ENCODE measurements at places on chromosomes 13 and 19.

DNA sequence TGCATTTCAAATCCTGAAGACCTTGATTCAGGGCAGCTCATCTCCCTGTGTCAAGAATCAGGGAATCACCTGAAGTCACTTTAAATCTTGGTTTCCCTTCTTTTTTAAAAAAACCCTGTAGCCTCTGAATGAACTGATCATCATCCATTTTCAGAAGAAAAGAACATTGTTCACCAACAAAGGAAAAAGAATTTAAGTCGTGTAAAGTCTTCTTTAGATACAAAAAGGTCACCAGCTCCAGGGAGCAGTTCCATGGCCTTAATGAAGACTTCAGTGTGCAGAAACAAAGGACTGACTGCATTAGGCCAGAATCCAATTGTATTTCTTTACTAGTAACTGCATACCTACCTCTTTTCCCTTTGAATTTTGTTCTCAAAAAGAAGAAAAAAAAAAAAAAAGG, 245.0 kb downstream of the ABCC4 start:
- no peak for DNase-seq

DNA sequence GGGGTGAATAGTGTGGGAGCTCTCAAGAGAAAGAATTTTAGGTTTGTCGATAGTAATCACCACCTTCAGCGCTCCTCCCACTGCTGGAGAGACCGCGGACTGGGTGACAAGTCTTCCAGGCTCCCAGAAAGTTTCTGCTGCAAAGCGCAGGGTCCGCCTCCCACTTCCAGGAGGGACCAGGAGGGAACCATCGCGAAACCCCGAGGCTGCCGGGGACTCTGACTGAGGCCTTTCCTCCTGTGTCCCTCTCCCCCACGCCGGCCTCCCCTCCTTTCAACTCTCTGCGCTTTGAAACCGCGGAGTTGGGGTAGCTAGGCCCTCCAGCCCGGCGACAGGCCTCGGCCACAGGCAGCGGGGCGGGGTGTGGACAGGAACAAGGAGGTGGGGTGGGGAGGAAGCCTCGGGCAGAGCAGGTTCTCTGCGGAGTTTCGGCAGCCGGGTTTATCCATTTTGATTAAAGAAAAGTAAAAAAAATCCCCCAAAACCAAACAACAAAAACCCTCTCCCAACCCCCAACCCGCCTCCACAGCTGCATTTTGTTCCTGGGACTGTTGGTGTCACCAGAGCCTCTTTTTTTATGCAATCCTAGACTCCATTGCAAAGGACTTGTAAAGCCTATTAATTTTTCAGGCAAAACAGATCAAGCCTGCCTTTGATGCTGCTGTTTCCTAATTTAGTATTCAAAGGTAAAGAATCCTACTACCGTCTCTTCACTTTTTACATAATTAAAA, 157.2 kb downstream of the TM9SF2 start:
- peak; percentile 56 for DNase-seq

DNA sequence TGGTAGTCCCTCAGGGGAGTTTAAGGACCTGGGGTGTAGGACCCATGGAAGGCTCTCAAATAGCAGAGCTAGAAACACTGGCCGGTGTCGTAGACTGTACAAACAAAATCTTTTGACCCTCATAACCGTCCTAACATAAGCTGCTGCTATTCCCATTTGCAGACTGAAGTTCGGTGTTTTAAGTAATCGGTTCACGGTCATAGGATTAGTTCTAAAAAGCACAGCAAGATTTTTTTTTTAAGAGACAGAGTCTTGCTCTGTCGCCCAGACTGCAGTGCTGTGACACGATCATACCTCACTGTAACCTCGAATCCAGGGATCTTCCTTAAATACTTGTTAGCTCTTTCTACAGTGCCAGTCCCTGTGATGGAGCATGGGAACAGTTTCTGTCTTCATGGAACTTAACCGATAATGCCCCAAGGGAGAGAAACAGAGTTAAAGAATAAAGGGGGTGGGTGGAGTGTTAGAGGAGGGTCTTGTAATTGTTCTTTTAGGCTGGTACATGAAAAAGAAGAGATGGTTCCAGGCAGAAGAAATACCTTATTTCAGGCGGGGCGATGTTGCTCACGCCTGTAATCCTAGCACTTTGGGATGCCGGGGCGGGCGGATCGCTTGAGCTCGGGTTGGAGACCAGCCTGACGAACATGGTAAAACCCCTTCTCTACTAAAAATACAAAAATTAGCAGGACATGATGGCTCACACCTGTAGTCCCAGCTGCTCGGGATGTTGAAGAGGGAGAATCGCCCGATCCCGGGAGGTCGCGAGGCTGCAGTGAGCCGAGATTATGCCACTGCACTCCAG, 475 bp upstream of the ZC3H4 start:
- DNase-seq = no peak

DNA sequence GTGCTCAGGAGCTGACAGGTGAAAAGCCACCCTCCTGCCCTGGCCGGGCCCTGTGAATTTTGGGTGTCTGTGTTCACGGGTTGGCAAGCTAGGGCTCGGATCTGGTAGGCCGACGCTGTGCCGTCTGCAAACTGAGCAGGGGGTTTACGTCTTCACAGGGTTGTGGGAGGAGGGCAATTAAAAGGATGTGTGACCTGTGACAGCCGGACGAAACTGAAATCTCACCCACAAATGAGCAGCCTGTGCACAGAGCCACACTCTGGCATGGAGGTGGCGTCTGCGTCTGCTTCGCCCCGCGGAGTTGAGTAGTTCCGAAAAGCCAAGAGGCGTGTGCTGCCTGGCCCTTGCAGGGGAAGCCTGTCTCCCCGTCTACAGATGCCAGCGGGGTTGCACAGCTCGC, 117.3 kb downstream of the KDM4B start:
- DNase-seq = no peak

DNA sequence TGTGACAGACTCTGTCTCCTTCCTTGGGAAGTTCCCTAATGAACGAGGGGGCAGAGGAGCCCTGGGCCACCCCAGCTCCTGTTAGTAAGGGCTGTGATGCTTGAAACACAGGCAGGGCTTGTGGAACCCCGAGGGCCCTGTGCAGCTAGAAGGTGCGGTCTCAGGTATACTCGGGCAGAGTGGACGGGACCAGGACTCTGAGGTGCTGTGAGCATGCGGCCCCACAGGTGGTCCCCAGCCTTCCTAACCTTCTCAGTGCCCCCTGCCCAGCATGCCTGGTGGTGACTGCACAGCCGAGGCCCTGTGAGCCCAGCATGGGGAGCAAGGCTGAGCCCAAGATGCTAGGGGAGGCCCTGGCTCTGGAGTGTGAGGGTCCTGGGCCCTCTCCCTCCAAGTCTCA, 4.0 kb upstream of the SIGLEC8 start:
- DNase-seq = no peak

DNA sequence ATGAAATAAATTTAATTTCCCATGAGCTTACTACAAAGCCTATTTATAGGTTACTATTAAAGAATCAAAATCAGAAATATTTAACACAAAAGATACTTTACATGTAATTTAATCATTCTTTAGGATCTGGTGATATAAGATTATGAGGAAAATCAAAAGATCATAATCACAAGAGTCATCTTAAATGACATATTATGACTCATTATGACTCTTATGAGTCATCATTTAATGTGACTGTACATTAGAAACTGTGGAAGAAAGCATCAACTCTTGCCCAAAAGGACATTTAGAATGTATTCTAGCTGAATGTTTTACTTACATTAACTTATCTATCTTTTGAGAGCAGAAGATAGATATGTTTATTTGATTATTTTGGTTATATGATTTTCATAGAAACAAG, 458.6 kb downstream of the DCT start:
- no peak for DNase-seq

DNA sequence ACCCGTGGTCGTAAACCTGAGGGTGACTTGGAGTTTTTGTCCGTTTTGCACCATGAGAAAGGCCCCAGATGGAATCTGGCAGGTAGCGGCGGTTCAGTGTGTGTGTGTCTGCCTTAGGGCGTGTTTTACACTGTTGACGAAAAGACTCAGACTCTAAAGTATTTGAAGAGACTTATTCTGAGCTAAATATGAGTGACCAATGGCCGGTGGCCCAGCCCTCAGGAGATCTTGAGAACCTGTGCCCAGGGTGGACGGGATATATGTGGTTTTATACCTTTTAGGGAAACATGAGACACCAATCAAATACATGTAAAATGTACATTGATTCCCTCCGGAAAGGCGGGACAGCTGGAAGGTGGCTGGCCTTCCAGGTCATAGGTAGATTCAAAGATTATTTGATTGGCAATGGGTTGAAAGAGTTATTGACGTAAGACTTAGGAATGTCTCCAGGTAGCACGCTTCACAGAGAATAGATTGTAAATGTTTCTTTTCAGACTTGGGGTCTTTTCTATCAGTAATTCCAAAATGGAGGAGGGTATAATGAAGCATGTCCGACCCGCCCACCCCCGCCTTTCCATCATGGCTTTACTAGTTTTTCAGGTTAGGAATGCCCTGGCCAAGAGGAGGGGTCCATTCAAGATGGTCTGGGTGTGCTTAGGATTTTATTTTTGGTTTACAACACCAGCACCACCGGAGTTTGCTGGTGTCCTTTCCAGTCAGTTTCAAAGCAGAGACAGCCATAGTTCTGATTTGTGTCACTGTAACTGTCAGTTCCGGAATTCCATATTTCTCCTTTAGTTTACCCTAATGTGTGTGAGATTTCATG, 1.0 kb upstream of the ZNF529 start:
- no peak for DNase-seq

- DNase-seq = no peak
Measured at GRCh38 chr19:4064149-4064495, 2.6 kb downstream of the ZBTB7A start.

DNA sequence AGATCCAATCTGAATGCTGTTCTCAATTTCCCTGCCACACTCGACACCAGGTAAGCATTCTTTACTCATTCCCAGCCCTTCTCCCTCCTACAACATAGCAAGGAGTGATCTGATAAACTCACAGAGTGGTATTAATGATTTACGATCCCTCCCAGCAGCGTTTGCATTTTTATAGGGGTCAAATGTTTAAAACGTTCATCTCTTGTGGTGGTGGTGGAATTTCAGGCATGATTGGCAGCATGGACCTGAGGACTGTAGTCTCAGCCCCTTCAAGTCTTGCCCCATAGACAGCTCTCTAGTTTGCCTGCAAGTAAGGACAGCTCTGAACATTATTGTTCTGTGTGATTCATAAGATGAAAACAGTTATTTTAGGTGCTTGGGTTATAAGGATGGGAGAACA, 565.7 kb downstream of the EFNB2 start:
- DNase-seq = no peak

- DNase-seq = no peak
Measured at GRCh38 chr13:95233026-95233635, 68.1 kb downstream of the ABCC4 start.

DNA sequence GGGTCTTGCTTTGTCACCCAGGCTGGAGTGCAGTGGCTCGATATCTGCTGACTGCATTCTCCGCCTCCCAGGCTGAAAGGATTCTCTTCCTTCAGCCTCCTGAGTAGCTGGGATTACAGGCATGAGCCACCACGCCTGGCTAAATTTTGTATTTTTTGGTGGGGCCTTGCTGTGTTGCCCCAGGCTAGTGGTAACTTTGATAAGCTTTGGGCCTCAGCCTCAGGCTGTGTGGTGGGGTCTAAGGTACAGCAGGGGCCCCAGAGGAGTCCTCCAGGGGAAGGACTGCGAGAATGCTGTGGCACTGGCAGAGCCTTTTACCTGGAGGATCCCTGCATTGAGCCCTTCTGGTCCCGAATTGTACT, 7.2 kb downstream of the DOT1L start:
- no peak for DNase-seq

- no peak for DNase-seq
Measured at GRCh38 chr13:31957772-31958171, 73.8 kb upstream of the FRY start.

DNA sequence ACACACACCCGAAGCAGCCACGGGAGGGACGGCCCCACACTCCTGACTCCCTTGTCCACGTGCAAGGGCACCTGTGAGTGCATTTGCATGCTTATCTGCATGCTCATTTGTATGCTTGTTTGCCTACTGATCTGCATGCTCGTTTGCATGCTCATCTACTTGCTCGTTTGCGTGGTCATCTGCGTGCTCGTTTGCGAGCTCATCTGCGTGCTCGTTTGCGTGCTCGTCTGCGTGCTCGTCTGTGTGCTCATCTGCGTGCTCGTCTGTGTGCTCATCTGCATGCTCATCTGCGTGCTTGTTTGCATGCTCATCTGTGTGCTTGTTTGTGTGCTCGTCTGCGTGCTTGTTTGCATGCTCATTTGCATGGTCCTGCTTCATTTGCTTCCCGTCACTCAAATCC, 23.8 kb downstream of the SHC2 start:
- no peak for DNase-seq

DNA sequence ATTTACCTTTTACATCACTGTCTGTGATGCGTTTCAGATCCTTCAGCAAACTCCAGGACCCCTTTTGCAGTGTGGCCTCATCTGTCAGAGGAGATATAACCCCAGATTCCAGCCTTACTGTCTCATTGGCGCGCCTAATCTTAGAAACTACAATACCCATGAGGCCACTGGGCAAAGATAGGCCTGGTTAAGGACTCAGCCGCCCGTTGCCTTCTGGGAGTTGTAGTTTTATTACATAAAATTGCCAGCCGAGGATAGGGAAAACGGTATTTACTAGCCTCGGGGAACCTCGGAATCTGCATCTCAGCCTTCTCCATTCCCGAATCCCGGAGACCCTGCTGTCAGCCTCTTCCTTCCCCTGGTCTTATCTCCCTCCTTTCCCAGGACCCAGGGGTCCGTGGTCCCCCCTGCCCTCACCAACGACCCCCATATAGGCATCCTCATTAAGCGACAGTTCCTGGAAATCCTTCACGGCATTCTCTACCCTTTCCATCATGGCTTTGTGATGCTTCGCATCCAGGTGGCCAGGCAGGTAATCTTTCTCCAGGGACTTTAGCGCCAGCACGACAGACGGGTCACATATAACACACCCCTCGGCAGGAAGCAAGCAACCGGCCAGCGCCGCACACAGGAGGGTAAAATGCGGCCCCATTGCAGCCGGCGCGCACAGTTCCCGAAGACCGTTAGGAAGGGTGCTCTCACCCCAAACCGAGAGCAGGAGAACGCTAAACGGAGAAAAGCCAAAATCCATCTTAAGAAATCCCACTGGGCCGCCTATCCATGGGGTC, 1.3 kb downstream of the IZUMO1 start:
- no peak for DNase-seq

- DNase-seq = no peak
Measured at GRCh38 chr13:55199134-55199533, 1941.6 kb upstream of the PRR20A start.

GRCh38 chr19:51402117-51402516, 11.7 kb upstream of the C19orf84 start:
- no peak for DNase-seq

GRCh38 chr13:46332772-46333171, 54.3 kb downstream of the RUBCNL start:
- no peak for DNase-seq

- DNase-seq = no peak
Measured at GRCh38 chr19:38285567-38285966, 18.5 kb upstream of the C19orf33 start.
